Immature natural killer cell (primary cell): ENCODE measurements at places on chromosomes 6 and 20. TPM values are rescaled to one million over a fixed set of nuclear protein-coding genes. Genes with fewer than 3 reads are reported as not detected.

Gene BCL2L1
- 39.3 TPM for polyA plus RNA-seq

Gene BPIFB3
- polyA plus RNA-seq: not detected

Gene PNLDC1
- not detected for polyA plus RNA-seq

Gene MLN
- polyA plus RNA-seq: not detected

Gene LPA
- polyA plus RNA-seq: not detected

Gene OPRM1
- not detected for polyA plus RNA-seq

Gene TXLNB
- polyA plus RNA-seq: 0.08 TPM

Gene SAMD3
- polyA plus RNA-seq: 275 TPM

Gene BCAS4
- 24.1 TPM for polyA plus RNA-seq

Gene TPD52L1
- polyA plus RNA-seq: 4.4 TPM

Gene ULBP2
- not detected for polyA plus RNA-seq

Gene TRDN
- polyA plus RNA-seq: not detected

Gene LRRC1
- 2.8 TPM for polyA plus RNA-seq

Gene RAET1E
- polyA plus RNA-seq: not detected

Gene PDE7B
- not detected for polyA plus RNA-seq

Gene KIAA0408
- not detected for polyA plus RNA-seq

Gene IFT52
- polyA plus RNA-seq: 46.2 TPM

Gene COL12A1
- not detected for polyA plus RNA-seq

Gene RHAG
- polyA plus RNA-seq: not detected

Gene LY6G6C
- not detected for polyA plus RNA-seq

Gene NDUFAF5
- polyA plus RNA-seq: 14.8 TPM

Gene PLG
- polyA plus RNA-seq: not detected

Gene OR2H2
- polyA plus RNA-seq: not detected

Gene TFAP2C
- not detected for polyA plus RNA-seq

Gene KCNK5
- polyA plus RNA-seq: 0.08 TPM

Gene MAS1
- polyA plus RNA-seq: not detected

Gene GGT7
- polyA plus RNA-seq: 2.6 TPM
